ENCODE measurements at places on chromosomes 5 and 9. TPM values are rescaled to one million over a fixed set of nuclear protein-coding genes. Genes with fewer than 3 reads are reported as not detected.

DNA sequence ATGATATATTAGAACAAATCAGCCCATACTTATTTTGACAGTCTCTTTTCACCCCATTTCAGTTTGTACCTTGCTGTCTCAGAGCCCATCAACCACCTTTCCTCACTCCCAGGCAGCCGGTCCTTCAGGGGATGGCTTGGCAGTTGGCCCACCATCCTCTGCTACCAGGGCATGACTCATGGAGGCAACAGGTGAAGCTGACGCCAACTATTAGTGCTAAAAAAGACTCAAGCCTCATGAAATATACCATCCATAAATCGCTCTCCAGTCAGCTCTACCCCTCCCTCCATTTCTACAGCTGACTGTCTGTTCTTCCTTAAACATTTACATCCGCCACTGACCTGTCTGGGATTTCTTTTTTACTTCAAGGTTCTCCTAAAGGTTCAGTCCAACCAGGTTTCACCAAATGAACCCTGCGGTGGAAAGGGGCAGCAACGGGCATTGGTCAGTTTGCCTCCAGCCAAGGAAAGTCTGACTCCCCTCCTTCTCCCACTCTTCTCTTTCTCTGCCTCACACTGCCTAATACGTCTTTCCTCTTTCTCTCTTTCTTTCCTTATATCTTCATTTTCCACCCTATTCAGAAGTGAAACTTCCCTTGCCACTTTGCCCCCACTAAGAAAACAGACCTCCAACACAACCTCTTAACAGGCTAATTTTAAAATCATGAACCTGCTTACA, 439.1 kb downstream of the RAB3C start:
- DNase-seq: no peak

DNA sequence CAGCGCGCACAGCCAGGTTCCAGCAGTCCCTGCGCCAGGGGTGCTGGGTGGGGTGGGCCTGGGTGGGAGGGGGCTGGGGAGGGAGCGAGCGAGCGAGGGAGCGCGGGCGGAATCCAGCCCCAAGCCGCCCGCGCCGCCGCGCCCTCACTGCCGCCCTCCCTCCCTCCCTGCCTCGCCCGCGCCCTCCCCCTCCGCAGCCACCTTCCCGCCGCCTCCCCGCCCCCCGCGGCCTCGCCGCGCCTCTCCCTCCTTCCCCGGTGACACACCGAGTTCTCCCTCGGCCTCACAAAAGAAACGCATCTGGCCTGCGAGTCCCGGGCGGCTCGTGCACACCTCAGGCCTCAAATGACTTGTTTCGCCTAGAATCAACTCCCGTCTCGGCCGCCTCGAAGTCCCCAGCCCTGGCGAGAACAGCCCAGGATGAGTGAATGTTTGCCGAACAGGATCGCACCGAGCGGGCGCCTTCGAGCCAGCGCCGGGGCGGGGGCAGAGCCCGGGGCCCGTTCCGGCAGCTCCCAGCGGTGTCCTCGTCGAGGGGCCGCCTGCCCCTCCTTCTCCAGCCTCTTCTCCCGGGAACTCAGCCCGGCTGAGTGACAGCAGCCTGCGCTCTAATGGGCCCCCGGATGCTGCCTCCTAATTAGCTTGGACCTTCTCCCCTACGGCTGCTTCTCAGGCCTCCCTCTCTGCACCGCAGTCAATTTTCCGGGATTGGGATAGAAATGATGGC, 371 bp upstream of the PITX1 start:
- DNase-seq: peak; percentile 53

FBP2 gene
- not detected for polyA plus RNA-seq

- no peak for DNase-seq
Measured at GRCh38 chr5:103360475-103360874, 101.9 kb downstream of the MACIR start.
